ENCODE measurements at places on chromosomes 11 and 22.

DNA sequence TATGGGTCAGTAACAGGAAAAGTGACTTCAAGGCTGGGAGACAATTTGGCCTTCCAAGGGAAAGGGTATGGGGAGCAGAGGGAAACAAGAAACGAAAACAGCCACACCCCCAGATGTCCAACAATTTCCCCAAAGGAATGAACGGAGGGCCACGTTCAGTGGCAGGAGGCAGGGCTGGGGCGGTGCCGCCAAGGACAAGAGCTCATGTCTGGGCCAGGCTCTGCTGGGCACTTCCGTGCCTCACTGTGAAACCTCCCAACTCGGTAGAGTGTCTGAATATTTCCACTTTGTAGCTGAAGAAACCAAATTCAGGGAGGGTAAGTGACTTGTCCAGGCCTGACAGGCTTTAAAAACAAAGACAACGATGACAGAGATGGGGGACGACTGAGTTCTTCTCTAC is 11.9 kb downstream of the IFT27 start:
- DNase-seq: no peak

DNA sequence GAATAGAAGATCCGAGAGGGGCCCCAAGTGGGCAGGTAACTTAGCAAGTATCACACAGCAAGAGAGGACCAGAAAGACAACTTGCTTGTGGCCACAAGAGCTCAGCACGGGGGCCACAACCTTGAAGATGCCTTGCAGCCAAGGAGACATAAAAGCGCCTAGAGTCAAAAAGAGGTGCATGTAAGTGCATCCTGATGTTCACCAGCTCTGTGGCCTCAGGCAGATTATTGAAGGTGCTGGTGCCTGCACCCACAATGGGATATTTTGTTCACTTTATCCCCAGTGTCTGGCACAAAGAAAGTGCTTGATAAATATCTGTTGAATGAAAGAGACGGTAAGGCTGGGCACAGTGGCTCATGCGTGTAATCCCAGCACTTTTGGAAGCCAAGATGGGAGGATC is 106.0 kb upstream of the ASPHD2 start:
- no peak for DNase-seq

- DNase-seq: no peak
Observed at GRCh38 chr22:39250131-39250530, 5.3 kb upstream of the PDGFB start.

GRCh38 chr11:33829430-33830141 is 55.3 kb upstream of the FBXO3 start:
- DNase-seq: peak; percentile 31

DNA sequence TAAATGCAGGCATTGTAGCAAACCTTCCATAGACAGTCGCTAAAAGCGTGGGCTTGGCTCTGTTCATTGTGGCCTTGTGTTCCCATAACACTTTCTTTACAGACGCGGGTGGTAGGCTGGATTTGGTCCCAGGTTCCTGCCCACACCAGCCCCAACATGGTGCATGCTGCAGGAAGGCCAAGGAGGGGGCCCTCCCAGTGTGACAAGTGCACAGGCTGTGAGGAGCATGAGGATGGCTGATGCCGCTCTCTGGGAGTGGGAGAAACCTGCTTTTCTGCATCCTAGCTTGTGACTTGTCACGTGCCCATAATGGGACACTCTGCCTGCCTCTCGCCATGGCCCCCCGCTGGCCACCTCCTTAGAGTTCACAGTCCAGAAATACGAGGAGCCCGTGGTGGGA is 161.8 kb upstream of the B3GAT1 start:
- DNase-seq: no peak

- DNase-seq: no peak
Observed at GRCh38 chr11:105149477-105149876, 9.9 kb upstream of the CARD18 start.

DNA sequence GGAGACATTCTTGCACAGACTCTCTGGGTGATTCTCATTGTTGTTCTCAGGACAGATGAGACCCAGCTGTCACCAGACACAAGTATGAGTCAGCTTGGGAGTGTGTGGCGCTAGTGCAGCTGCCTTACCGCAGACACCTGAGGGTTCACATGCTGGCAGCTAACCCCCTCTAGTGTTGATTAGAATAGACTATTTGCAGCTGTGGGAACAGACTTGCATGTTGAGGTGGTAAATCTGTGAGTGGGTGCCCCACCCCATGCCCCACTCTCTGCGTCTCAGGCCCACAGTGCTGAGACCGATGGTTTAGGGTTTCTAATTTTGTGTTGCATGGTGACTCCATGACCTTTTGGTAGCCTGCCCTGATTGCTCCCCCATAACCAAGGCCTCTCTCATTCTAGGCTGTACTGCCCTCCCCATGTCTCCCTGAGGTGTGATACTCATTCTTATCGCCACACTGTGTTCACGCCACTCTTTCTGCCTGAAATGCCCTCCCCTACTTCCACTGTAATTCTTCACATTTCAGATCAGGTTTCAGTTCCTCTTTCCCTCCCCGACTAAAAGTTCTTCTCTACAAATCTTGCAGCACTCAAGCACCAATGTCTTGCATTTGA is 73.7 kb upstream of the KIRREL3 start:
- DNase-seq: no peak

- DNase-seq: no peak
Observed at GRCh38 chr11:116426761-116427160, 346.0 kb downstream of the BUD13 start.

GRCh38 chr11:102117472-102118113 is 7.3 kb downstream of the YAP1 start:
- DNase-seq: no peak

- no peak for DNase-seq
Observed at GRCh38 chr11:57779276-57779675, 17.7 kb downstream of the CTNND1 start.

DNA sequence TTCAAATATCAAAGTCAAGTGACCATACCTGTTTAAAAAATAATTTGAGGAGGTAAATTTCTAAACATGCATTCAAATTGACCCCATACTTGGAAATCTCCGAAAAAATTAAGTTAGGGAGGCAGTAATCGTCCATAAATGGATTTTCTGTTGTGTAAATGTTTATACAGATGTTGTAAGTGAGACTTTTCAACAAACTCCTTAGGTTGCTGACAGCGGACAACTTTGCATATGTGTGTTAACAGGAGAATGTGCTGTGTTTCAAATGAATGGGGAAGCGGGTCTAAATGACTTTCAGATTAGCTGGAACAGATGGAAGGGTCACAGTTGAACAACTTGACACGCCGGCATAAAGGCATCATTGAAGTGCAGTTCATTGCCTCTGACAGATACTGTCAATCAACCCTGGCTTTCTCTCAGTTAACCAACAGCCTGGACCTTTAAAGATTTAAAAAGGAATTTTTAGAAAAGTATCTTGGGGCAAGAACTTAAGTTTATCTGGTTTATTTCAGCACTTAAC is 98.2 kb upstream of the DBX1 start:
- DNase-seq: no peak

DNA sequence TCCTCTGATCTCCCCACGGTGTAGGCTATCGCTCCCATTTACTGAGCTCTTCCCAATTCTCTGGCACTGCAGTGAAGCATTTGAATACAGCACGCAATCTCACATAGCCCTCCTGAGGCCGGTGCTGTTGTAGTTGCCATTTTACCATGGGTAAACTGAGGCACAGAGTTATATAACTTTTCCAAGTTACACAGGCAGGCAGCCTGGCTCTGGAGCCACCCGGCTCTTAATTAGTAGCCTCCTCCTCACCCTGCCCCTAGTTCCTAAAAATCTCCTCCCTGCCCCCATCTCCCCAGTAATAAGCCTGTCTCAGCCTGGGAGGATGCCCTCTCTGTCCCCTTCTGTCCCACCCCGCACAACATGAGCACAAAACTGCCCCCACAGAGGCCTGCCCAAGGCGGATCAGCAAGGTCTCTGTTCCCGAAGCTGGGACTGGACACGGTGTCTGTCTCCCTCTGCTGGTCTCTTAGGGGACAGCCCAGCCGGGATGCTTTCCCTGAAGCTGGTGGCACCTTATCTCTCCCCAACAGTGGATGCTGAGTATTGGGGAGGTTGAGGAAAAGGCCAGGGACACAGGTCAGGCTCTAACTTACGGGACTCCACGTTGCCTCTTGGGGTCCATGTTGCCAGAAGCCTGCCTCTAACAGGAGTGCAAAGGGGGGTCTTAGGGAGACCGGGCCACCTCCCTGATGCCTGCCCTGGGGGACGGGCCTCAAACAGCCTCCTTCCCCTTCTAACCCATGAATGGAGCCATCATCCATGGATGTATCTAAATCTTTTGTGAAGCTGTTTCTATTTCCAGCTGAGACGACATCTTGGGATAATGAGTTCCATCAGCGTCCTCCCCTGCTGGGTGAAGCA is 9.1 kb upstream of the CLCF1 start:
- no peak for DNase-seq

DNA sequence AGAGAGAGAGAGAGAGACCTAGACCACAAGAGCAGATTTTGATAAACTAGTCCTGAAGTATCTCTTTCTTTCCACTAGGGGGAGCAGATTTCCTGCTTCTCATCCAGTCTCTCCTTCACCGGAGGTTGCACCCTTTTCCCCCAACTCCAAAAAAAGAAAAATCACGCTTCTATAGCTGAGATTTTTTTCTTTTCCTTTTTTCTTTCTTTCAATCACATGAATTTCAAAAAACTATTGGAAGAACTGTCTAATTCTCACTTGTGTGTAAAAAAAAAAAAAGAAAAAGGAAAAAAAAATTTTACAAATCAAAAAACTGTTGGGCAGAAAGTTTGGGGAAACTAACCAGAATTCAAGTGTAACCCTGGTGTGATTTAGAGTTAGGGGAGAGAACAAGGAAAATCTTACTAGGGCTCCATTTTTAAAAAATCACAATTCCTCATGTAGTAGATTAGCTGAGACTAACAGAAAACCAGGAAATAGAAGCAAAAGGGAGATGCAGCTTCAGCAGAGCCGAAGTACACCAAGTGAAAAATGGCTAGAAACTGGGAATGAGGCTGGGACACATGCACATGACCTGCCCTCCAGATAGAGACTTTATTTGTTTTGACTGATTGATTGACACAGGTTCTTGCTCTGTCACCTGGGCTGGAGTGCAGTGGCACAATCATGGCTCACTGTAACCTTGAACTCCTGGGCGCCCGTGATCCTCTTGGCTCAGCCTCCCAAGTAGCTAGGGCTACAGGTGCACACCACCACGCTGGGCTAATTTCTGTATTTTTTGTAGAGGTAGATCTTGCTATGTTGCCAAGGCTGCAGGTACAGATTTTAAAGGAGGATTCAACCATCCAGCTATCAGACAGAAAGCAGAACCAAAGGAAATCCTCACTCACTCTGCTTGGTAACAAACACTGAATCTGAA is 27.1 kb downstream of the SDHD start:
- no peak for DNase-seq

DNA sequence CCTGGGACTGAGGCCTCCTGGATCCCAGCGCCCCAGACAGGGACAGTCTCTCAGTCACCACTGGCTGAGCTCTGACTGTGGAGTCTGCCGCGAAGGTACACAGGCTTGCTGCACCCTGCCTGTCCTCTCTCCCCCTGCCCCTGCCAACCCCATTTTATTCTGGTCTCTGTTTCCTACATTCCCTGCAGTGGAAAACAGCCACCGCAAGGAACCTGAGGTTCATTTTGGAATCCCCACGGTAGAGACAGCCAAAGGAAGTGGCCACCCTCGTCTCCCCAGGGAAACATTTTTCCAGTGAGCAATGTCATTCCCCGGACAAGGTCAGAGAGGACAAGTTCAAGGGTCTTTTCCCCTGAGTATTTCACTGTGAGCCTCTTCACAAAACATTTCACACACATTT is 56.6 kb downstream of the FBXO7 start:
- no peak for DNase-seq

- DNase-seq: no peak
Observed at GRCh38 chr11:35344681-35345574, 74.4 kb downstream of the SLC1A2 start.

- no peak for DNase-seq
Observed at GRCh38 chr11:45270946-45271716, 15.0 kb downstream of the SYT13 start.

- DNase-seq: no peak
Observed at GRCh38 chr11:64872790-64873488, 5.5 kb downstream of the EHD1 start.

- no peak for DNase-seq
Observed at GRCh38 chr22:23008896-23009295, 61.4 kb upstream of the GNAZ start.

- DNase-seq: peak; percentile 100
Observed at GRCh38 chr11:66568124-66568916, at the start of gene CTSF. Gene CTSF (minus strand): TSS chr11:66568606. CDS start chr11:66568486, 120 bp downstream.

DNA sequence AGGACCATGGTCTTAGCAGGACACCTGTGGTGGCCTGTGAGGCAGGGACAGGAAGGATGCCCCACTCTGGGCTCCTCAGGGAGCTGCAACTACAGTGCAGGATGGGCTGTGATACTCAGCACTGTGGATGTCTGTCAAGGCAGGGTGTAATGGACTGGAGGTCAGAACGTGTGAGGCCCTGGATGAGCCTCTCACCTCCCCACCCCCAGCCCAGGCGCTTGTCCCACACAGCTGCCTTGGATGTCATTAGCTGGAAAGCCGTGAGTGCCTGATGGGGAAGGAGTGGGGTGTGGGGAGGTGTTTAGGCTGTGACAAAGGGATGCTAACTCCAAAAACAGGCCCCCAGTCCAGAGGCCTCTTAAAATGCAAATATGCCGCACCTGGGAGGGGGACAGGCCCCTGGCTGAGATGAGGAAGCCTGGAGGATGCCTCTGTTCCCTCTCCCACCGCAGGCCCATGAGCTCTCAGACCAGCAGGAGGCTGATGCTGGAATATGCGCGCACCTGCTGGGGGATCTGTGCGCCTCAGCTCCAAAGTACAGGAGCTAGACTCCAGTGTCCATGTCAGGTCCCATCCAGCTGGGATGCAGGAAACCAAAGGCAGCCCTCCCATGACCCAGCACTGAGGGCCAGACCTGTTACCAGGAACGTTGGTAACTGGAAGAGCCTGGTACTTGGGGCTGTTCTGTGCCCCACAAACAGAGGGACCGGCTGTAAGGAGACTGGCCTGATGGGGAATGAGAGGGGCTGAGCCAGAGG is 25.1 kb downstream of the RSPH14 start:
- DNase-seq: no peak

GRCh38 chr11:102964867-102965266 is 9.3 kb upstream of the MMP13 start:
- no peak for DNase-seq

GRCh38 chr22:44423556-44424358 is 74.3 kb downstream of the RTL6 start:
- DNase-seq: no peak

DNA sequence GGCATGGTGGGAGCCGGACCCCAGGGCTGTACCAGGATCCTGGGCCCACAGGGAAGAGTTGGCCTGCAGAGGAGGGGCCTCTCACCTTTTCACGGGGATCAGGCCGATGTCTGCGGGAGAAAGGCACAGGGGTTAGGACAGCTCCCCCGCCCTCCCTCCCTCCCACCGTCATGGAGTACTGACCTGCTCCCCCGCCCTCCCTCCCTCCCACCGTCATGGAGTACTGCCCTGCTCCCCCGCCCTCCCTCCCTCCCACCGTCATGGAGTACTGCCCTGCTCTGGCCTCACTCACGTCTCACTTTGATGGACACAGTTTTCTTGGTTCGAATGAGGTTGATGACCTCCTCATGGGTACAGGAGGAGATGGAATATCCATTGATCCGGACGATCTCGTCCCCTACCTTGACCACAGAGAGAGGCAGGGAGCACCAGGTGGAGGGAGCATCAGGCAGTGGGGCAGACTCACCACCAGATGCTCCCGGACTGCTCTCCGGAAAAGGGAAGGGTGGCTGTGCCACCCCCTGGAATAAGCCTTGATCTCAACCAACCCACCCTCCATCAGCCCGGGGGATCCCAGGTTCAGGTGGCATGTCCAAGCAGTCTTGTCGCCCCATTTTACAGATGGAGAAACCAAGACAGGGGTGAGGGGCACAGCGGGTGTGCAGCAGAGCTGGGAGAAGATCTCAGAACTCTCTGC is 17.1 kb downstream of the USH1C start:
- DNase-seq: no peak

Measured in D721Med (cell line).